Fibroblast of the conjunctiva (primary cell): ENCODE measurements at places on chromosomes 5 and 9.

DNA sequence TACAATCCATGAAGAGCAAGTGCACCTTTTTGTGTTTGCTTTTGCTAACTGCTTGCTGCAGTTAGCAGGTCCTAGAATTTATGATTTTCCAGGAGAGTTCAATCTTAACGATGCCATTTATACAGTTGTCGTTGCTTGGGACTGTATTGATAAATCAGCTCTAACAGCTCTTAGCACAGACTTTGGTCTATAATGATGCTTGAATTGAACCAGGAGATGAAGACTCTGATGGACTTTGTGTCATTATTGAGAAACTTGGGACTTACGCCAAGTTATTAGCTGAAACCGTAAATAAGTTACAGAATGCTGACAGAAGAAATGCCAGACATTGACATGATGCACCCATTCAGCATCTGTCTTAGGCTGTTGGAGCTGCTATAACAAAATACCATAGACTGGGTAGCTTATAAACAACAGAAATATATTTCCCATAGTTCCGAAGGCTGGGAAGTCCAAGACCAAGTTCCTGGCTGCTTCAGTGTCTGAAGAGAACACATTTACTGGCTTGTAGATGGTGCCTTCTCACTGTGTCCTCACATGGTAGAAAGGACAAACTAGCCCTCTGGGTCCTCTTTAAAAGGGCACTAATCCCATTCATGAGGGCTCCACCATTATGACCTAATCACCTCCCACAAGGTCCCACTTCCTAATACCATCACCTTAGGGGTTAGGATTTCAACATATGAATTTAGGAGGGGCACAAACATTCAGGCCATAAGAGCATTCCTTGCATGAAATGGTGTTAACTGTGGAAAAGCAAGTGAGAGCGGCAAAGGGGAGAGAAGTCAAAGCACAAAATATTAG, 17.6 kb downstream of the GLRX start:
- DNase-seq = no peak

GRCh38 chr9:133151041-133151440, 12.7 kb downstream of the GBGT1 start:
- no peak for DNase-seq

DNA sequence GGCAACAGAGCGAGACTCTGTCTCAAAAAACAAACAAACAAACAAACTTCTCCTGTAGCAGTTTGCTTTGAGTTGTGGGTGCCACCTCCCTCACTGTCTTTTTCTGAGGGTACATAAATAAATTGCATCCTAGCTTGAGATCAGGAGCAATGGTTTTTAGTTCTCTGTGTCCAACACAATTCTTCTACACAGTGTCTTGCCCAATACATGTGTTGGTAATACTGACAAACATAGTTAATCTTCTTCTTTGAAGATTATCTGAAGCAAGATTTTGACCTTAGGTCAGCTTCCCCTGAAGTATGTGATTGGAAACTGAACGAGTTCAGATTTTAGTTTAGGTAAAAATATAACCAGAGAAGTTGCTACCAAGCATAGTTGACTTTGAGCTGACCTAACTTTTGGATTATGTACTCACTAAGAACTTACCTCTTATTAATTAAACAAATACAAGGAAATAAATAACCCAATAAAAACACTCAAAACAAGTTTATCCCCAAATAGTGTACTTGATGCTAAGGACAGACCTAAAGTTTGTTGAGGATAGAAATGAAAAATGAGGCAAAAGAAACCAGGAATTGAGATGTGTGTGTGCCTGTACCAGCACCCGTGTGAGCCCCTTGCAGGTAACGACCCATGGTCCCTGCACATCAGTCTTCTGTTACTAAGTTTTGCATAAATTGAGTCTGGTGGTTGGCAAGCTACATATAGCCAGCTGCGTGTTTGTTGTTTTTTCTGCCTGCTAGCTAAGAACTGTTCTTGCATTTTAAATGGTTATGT, 16.2 kb downstream of the TJP2 start:
- no peak for DNase-seq

DNA sequence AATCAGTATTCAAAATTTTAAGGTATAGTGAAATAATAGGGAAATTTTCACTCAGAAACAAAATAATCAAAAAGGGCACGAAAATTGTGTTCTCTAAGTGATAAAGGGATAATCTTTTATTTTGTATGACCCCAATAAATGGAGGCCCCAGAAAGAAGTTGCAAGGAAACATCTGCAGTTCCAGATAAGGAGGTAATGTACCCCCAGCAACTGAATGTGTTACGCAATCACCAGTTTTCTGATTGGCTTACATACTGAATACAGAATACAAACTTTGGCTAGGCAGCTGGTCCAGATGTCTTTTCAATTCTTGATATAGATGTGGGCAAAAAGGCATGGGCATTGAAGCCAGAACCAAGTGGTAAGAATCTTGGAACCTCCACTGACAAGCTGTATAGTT, 1.7 kb upstream of the TOPORS start:
- no peak for DNase-seq

DNA sequence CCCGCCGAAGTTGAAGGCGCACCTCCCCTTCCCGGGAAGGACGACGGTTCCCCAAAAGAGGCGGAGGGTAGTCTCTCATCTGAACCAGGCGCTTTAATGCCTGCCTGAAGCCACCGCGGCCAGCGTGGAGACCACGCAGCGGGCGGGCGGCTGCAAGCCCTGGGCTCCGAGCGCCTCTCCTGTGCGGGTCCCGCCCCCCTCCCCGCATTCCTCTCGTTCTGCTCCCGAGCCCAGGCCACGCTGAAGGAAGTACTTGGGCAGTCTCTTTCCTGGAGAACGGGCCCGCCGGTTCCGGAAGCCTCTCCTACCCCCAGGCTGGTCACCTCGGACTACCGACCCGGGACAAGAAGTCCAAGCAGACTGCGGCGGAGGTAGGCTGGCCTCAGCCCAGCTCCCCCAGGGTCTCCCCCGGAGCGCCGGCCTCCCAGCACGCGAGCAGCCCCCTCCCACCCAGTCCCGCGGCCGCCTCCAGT, 571 bp downstream of the PPIC start:
- DNase-seq = peak; percentile 9

GRCh38 chr9:38359297-38359653, 33.2 kb upstream of the ALDH1B1 start:
- no peak for DNase-seq

DNA sequence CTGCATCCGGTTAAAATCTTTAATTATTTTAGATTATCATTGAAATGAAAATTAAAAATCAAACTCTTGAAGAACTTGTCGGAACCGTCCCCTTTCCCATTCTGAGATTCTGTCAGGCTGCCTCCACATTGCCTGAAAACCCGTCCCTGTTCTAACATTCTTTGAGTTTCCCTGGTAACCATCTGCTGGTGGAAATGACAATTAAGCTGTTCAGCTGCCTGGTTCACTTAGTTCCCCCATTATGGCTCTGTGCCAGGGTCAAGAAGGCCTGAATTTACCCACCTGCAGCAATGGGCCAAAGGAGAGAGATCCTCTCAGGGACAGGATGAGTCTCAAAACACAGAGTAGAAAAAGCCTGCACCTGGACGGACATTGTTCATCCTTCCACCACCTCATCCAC, 11.8 kb upstream of the TCOF1 start:
- no peak for DNase-seq

DNA sequence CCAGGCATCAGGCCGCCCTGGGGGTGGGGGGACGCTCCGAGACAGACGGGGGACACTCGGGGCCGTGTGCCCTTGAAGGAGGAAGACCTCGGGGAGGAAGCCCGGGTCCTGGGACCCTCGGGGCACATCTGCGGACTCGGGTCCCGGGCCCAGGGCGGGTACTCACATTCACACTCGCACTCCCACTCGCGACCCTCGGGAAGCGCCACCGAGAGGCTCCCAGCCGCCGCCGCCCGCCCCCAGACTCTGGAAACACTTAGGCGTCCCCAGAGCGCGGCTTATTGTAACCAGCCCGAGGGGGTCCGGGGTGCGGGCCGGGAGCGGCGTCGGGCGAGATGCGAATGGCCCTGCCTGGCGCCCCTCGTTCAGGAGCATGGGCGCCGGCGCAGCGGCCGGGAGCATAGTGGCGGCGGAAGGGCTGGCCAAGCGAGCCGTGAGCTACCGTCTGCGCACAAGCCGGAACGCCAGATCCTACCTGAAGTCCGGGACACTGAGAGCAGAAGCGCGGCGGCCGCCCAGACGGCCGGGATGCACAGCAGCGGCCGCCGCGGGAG, 559 bp downstream of the ROR2 start:
- DNase-seq = no peak

- no peak for DNase-seq
These were observed 295.0 kb downstream of the CAAP1 start for GRCh38 chr9:26597542-26598149.

DNA sequence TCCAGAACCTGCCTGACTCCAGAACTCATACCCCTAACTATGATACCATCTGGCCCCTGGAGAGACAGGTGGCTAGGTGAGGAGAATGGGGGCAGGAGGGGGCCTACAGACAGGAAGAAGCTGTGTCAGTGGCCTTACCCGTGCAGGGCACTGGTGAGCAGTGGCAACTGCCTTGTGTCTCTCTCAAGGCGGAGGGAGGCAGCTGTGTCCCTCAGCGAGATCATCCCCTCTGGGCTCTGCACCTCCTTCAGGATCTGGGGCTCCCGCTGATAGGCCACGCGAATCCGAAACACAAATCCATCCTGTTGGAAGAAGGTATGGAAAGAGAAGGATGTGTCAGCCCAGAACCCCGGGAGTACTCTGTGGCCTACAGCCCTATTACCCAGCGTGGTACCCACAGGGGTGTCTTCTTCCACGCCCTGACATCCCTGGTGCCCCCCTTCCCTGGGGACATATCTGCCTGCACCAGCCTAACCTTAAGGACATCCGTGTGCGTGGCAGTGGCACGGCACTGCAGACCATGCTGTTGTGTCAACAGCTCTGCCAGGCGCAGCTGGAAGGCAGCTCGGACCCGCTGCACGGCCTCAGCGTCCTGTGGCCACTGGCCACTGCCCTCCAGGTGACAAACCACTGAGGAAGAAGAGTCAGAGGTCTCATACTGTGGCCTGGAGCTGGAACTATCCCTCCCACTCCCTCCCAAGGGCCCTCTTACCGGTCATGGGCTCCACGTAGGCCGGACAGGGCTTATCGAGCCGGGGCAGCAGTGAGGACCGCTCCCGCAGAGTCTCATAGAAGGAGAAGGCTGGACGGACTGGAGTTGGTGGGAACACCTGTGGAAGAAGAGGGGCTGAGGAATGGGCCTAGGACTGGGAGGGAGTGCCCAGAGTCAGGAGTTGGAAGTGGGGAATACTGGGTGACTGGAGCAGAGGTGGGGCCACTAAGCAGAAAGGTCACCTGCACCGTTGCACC, 7.8 kb downstream of the NOL6 start:
- DNase-seq = no peak

DNA sequence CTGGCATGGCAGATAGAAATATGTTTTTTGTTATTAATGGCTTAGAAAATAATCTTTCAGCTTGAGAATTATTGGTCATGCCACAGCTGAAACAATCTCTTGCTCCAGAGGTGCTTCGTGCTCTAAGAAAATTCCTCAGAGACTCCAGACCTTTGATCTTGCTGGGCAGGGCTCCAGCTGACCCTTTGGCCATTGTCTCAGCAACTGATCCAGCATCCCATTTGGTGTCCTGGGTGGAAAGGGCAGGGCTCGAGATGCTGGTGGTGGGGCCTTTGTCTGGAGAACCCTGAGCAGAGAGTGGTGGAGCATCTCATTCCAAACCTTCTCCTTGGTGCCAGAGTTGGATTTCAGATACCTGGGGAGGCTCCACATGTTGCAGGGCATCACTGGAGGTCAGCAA, 43.2 kb upstream of the PIK3R1 start:
- no peak for DNase-seq

GRCh38 chr5:145856285-145856818, 16.5 kb downstream of the GRXCR2 start:
- DNase-seq = no peak

DNA sequence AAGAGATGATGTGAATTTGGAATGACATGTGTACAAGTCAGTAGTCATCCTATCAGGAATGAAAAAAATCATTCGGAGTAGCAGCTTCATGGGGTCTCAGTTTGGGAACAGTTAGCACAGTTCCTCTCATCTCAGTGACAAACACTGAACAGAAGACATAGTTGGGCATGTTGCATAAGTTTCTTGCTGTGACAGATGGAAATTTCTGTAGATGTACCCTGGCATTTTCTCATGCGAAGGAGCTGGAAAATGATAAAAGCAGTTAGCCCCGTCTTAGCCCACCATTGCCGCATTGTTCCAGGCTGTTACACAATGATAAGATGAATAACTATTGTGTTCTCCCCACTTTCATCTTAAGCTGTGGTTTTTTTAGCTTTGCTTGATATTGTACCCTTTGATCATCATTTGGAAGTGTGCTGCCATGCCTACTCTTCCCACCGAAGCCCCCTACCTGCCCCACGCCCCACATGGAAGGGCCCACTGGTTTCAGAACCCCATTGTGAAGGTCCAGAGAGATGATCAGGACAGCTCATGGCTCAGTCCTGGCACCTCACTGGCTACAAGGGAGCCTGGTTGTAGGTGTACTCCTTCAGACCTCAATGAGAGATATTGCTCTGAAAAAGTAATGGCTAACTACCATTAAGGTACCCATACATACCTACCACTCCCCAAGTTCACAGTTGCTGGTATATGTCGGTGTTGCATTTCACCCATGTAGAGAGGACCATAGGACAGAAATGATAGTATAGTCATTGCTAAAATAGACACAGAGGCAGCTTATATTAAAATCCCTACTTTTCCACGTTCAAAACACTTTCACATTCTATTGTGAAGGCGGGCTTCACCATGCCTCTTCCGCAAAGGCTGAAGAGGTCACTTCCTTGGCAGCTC, 38.8 kb downstream of the SFXN1 start:
- DNase-seq = no peak

GRCh38 chr9:131273146-131273855, 3.0 kb downstream of the FAM78A start:
- no peak for DNase-seq

DNA sequence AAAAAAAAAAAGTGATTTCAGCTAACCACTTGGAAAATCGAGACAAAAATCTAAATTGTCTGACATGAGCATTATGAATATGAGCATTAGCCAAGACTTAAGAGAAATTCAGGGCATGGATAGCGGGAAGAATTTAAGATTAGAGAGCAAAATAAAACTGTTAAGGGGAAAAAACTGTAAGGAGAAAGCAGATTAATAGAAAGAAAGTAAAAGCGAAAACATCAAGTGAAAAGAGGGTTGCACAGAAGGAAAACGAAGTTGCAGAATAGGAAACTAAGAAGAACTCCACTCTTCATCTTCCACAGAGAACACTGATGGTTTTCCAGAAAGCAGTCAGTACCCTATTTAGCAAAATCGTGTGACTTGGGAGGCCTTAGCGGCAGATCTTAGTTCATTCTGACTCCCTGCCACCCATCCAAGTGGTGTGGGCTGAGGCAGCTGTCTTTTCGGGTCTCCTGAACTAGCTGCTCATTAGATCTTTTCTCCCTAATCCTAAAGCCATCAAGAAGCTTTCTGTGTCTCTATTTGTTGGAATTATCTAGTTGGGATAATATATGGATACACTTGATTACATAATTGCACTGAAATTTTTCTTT, 3.7 kb downstream of the NIM1K start:
- DNase-seq = no peak

GRCh38 chr5:151469992-151470391, 22.6 kb downstream of the SLC36A1 start:
- DNase-seq = no peak

GRCh38 chr5:130923543-130924124, 241.4 kb downstream of the HINT1 start:
- peak; percentile 1 for DNase-seq
